ENCODE measurements at places on chromosomes 5 and 9.

- DNase-seq = no peak
Measured at GRCh38 chr5:176388003-176388443, 375 bp downstream of the NOP16 start.

DNA sequence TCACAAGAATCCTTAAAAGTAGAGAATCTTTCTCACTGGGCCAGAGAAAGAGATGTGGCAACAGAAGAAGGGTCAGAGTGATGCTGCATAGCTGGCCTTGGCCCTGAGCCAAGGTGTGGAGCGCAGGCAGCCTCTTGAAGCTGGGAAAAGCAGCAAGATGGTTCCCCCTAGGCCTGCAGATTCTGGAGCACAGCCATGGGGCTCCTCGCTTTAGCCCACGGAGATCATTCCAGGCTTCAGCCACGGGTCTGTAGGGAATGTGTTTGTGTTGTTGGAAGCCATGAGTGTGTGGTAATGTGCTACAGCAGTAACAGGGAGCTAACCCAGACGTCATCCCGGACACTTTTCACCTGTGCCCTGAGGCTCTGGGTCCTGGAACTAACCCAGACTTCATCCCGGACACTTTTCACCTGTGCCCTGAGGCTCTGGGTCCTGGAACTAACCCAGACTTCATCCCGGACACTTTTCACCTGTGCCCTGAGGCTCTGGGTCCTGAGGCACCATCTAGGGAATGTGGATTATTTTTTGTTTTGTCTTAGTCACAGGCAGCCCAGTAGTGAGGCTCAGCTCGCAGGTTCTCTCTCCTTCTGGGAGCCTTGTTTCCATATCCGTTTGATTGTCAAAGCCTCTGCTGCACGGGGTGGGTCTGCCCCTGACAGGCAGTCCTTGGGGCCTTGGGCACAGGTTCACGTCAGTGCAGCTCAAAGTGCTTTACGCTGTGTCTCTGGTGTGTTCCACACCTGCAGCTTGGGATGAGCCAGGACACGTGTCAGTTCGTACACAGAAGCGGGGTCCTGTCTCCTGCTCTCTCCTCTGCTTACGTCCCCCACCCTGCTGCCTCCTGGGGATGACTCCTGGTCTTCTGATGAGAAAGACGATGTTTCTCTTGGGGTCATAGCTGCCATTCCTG is 56.3 kb upstream of the EXOC3 start:
- DNase-seq = no peak

DNA sequence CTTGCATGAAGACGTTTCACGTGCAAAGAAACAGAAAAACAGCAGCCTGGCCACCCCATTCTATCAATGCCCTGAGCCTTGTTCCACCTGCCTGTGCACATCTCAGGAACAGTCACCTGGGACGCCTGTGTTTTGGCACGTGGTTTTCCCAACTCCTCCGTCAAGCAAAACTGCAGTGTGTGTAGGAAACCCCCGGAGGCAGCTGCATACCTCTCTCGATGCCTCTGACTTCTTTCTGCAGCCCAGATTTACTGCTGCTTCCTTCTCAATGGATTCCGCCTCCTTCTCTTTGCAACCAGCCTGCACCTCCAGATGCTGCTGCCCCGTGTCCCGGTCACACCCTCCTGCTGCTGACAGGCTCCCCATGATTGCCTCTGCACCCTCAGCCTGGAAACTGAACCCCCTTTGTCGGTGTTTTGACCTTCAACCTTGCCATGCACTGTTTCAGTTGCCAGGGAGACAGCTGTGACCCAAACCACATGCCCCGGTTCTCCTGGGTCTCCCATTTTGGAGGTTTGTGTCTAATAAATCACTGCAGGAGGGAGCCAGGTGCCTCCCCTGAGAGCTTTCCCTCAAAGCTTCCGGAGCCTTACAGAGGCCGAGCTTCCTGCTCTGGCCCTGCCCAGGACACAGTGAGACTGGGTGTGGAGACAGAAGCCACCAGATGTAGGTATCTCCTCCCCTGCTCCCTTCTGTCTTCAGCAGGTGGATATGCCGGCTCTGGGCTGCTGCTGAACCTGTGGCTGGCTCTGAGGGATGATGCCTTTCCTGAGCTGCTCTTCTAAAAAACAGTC is 395.5 kb upstream of the IRX1 start:
- DNase-seq = no peak

- no peak for DNase-seq
Measured at GRCh38 chr9:113966394-113966793, 90.3 kb downstream of the ZNF618 start.

DNA sequence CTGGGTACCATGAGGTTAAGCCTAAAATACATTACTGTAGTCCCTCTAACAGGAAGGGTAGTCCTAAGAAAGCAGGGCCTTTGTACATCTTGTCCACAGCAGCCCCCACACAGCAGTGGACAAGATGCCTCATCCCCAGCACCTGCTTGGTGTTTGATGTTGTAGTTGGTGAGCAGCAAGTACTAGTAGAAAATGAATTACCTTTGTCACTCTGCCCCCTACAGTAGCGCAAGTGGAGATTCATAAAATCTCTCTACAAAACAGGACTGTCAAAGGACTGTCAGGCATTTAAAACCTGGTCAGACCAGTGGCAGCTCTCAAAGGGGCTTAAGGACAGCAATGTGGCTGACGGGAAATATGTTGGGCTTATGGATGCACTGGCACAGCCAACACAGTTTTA is 122.5 kb downstream of the TMEM174 start:
- no peak for DNase-seq

GRCh38 chr9:35333551-35333950 is 156.4 kb upstream of the RUSC2 start:
- DNase-seq = no peak

DNA sequence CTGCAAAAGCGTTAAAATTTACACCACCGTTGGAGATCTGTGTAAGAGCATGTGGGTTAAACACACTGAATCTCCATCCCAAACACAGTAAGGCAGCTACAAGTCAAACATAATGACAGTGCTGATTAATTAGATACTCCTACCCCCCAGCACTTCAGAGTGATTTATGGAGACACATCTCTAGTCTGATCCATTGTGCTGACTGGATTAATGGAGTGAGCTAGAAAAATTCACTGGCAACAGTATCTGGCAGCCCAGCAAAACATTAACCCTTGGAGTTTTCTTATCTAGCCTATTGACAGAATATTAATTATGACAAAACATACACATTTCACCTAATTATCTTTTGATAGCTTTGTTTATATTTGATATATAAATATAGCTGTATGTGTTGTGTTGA is 188.6 kb upstream of the ISL1 start:
- no peak for DNase-seq

GRCh38 chr9:90219548-90220118 is 423.0 kb downstream of the DIRAS2 start:
- DNase-seq = no peak

GRCh38 chr5:122312591-122313406 is 762 bp downstream of the SNCAIP start:
- DNase-seq = no peak

- DNase-seq = no peak
Measured at GRCh38 chr5:68196876-68197275, 18.7 kb upstream of the PIK3R1 start.

DNA sequence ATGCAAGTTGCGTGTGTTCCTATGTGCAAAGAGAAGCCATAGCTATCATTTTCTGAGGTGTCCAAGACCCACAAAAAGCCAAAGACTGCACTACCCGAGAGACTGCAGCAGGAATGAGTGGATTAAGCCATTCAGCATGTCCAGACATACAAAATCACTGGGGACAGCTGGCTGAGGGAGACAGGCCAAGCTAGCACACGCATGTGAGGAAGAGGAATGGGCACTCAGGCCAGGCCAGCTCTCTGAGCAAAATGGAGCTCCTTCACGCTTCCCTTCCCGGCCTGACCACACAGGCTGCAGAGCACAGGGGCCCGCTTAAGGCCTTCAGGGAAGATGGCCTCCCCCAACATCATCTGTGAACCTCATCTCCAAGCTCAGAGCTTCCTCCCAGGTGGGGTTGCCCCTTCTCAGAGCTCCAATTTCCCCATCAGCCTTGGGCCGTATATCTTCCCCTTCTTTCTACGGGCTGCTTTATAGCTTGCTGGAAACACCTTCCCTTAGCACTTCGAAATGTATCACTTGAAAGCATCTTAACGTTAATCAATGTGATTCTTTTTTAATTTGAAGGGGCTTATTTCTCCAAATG is 8.4 kb downstream of the DCANP1 start:
- DNase-seq = no peak

GRCh38 chr9:130713286-130713960 is 19.8 kb downstream of the EXOSC2 start:
- DNase-seq = no peak

DNA sequence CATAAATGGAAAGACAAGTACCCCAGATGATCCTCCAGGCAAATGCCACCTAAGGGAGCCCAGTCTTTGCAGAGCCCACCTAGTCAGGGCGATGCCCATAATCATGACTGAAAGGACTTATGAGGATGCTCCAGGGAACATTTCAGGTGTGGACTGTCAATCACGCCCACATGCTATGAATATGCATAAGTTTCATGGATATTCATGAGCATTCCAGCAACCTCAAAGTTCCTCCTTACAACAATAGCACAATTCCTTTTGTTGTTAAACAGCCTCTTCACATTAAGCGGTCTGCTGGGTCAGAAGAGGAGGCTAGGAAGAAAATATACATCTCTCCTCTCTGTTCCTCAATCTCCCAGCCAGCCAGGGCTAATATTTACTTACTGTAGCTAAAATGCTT is 161.6 kb downstream of the C5orf15 start:
- DNase-seq = no peak

DNA sequence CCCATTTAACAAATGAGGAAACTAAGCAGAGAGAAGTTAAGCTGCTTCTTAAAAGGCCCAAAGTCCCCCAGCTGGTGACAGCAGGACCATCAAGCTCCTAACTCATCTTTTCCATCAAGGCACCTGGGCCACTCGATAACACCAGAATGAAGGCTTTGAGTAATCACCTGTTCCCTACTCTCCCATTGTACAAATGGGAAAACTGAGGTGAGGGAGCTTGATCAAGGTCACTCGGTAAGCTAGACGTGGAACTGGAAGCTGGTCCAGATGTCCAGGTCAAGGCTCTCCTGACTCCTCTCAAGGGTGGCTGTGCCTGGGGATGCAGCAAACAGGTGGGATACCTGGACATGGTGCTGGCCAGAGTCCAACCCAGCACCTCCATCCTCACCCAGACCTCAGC is 90.6 kb upstream of the SHB start:
- DNase-seq = no peak

DNA sequence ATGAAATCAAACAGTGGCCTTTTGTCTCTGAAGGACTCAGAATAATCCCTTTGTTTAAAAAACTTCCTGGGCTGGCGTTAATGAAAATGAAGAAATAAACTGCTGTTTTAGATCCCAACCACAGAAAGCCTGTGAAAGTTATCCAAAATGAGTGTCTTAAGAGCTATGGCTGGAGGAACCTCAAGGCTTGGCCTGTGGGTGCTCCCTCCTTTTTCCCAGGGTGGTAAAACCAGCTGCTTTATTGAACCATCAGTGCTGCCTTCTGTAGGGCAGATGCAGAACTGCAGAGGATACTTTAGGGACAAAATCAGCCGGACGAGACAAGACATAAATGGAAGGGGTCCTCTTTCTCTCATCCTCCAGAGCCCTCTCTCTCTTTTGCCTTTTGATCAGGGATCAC is 100.9 kb downstream of the SMARCA2 start:
- no peak for DNase-seq

DNA sequence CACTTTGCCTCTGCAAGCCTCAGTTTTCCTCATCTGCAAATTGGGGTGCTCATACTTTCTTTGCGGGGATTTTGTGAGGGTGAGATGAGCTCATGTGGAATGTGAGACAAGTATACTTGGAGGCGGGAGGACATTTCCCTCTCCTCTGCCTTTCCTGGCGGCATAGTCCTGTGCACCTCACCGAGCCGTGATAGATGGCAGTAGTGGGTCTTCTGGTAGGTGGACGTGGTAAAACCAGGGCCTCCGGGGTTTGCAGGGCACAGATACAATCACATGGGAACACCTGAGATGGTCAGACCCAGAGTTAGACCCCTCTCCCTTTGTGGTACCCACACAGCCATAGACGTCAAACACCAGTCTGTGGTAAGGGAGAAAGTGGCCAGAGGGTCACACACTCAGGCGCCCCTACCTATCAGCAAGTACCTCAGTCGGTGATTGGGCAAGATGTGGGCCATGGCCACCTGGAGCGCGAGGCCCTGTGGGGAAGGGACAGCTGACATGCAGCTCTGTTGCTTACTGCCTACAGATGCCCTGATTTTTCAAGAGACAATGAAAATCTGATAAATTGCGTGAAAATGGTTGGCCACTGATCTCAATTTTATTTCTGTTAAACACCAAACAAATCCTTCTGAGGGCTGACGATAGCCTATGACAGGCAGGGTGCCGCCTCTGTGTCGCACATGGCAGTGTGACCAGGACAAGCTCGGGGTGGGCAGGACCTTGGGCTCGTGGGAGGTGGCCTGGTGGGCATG is 9.9 kb downstream of the ERGIC1 start:
- DNase-seq = no peak

DNA sequence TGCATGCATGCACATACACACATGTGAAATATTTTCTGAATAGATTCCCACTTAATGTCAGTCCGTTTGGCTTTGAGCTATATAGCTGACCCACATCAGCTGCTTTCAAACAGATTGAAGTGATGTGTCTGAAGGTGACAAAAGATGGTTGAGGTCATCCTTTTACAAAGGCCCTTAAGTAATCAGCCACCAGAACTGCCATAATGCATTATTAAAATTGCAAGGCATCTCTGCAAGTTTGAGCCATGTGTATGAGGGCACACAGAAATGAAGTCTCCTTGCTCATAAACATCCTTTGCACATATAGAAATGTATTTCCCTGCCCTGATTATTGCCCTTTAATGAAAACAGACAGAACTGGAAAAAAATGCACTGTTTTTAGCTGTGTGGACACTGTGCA is 1043.0 kb upstream of the C9orf72 start:
- DNase-seq = no peak

DNA sequence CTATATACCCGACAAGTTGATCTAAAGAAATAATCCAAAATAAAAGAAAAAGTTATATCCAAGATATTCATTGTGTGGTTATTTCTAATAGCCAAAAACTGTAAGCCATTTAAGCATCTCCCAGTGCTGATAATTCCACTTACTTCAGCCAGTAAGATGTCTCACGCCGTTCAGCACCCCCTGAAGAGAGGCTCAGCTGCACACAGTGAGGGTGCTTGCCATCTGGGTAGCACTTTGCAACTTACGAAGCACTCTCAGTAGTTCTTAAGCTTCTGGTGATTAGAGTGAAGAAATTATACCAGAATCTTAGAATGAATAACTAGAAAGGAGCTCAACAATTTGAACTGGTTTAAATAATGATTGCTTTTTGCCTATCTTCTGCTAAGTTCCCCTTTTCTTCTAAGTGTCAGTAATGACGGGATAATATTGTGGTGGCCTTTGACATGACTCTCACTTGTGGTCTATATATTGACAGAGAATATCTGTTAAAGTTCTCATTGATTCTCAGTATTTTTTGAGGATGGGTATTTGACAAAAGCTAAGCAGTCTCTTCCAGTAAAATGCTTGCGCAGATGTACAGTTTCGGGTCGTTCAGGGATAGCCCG is 26.2 kb upstream of the LTC4S start:
- no peak for DNase-seq

- DNase-seq = no peak
Measured at GRCh38 chr9:132141344-132141947, 20.4 kb upstream of the NTNG2 start.

- no peak for DNase-seq
Measured at GRCh38 chr5:141872496-141873356, 5.5 kb downstream of the PCDH1 start.

GRCh38 chr5:181221105-181221791 is 1.8 kb upstream of the TRIM41 start:
- no peak for DNase-seq

GRCh38 chr5:179113143-179113530 is 53.0 kb downstream of the ZNF354C start:
- DNase-seq = no peak

Measured in AG04449 (cell line).